Liver (tissue), 10 donors: ENCODE measurements at places on chromosomes 2 and 18.

DNA sequence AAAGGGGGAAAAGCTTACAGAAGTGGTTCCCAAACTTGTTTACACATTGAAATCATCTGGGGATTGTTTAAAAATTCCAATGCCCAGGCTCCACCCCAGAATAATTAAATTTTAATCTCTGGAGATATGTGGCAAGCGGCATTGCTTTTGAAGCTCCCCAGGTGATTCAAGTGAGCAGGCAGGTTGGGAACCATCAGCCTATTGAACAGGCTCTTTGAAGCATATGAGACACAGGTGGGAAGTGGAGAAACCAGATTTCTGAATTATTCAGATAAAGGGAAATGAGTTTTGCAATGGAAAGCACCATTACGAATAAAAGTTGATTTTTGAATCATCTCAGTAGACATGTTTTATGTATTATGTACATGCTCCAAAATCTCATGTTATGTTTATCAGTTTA, 57.6 kb upstream of the NOSTRIN start:
- no peaks in the 10 kb centered on the region for H3K36me3 ChIP-seq
- no peaks in the 10 kb centered on the region for H3K27me3 ChIP-seq
- H3K4me1 ChIP-seq = no peaks in the 10 kb centered on the region
- no peak for DNase-seq
- H3K27ac ChIP-seq = no peak overlapping the region

GRCh38 chr18:78362198-78362597, 617.4 kb upstream of the SALL3 start:
- no peaks in the 10 kb centered on the region for H3K27me3 ChIP-seq
- no peaks in the 10 kb centered on the region for H3K4me1 ChIP-seq
- no peak for DNase-seq
- H3K36me3 ChIP-seq = no peaks in the 10 kb centered on the region
- H3K4me3 ChIP-seq = no peak overlapping the region

DNA sequence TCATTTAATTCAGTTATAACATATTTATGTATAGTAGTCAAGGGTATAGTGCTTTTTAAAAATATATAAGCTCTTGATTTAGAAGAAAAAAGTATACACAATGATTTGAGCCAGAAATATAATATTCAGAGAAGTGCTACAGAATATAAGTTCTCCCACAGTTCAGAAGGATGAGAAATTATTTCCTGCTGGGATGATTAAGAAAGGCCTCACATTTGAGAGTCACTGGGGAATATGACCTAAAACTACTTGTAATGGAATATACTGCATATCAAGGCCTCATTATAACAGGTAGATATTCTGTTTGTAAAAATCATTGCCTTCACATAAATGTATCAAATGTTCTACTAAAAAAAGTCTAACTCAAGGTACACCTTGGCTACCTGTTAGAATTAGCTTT, 203.5 kb downstream of the MBD2 start:
- no peaks in the 10 kb centered on the region for H3K4me1 ChIP-seq
- no peak for DNase-seq
- no peaks in the 10 kb centered on the region for H3K36me3 ChIP-seq
- no peak overlapping the region for H3K27ac ChIP-seq

GRCh38 chr2:197514754-197515153, 1.1 kb upstream of the MOB4 start:
- H3K4me3 ChIP-seq = no peak overlapping the region
- H3K36me3 ChIP-seq = no peaks in the 10 kb centered on the region
- DNase-seq = no peak
- H3K4me1 ChIP-seq = peaks cover 8% of the 10 kb centered on the region
- peak overlapping the region; percentile 95 for H3K27ac ChIP-seq

DNA sequence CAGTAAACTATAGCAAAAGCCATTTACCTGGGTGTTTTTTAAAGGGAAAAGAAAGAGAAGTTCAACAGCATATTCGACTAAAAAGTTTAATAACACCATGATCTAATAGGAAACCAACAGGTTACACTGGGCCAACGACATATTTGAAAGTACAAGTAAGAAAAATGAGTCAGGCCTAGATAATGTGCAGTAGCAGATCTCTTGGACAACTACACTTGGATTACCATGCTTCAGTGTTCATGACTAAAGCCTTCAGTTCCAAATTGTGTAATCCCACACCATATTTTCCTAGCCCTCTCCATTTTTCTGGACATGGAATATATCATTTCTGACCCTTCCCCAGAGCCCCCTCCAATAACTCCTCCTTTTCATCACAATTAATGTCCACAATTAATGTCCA, 39.1 kb upstream of the FIGN start:
- H3K27me3 ChIP-seq = no peaks in the 10 kb centered on the region
- no peak overlapping the region for H3K4me3 ChIP-seq
- no peak for DNase-seq
- peaks cover 4% of the 10 kb centered on the region for H3K4me1 ChIP-seq

DNA sequence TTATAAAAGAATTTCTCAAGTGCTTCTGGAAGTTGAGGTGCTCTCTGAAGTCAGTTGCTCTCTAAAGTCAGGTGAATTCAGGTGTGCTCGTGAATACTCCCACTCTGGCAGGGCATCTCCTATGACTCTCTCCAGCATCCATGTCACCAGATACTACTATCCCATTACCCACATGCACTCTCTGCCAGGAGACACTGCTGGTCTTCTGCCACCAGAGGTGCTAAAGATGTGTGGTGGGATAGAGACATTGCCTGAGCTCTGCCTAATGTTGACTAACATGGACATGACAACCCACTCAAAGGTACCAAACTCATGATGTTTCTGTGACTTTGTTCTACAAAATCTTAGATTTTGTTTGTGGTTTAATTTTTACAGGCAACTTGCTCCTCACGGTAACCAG, 106.4 kb upstream of the HNRNPA3 start:
- H3K4me3 ChIP-seq = no peak overlapping the region
- no peaks in the 10 kb centered on the region for H3K27me3 ChIP-seq
- H3K4me1 ChIP-seq = no peaks in the 10 kb centered on the region
- no peaks in the 10 kb centered on the region for H3K36me3 ChIP-seq
- no peak overlapping the region for H3K27ac ChIP-seq

- H3K27ac ChIP-seq = peak overlapping the region; percentile 92
- no peaks in the 10 kb centered on the region for H3K27me3 ChIP-seq
Measured at GRCh38 chr2:68157002-68157401, 686 bp upstream of the PNO1 start.

DNA sequence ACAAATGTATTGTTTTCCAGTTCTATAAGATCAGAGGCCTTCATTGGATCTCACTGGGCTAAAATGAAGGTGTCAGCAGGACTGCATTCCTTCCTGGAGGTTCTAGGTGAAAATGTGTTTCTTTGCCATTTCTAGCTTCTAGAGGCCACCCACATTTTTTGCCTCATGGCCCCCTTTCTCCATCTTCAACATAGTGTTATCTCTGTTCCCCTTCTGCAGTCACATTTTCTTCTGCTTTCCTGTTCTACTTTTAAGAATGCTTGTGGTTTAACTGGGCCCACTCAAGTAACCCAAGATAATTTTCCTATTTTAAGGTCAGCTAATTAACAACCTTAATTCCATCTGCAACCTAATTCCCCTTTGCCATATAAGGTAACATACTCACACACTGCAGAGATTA, 36.1 kb downstream of the METTL21A start:
- peaks cover 21% of the 10 kb centered on the region for H3K36me3 ChIP-seq
- no peak overlapping the region for H3K27ac ChIP-seq
- H3K27me3 ChIP-seq = no peaks in the 10 kb centered on the region
- DNase-seq = no peak
- H3K4me3 ChIP-seq = no peak overlapping the region
- no peaks in the 10 kb centered on the region for H3K4me1 ChIP-seq

DNA sequence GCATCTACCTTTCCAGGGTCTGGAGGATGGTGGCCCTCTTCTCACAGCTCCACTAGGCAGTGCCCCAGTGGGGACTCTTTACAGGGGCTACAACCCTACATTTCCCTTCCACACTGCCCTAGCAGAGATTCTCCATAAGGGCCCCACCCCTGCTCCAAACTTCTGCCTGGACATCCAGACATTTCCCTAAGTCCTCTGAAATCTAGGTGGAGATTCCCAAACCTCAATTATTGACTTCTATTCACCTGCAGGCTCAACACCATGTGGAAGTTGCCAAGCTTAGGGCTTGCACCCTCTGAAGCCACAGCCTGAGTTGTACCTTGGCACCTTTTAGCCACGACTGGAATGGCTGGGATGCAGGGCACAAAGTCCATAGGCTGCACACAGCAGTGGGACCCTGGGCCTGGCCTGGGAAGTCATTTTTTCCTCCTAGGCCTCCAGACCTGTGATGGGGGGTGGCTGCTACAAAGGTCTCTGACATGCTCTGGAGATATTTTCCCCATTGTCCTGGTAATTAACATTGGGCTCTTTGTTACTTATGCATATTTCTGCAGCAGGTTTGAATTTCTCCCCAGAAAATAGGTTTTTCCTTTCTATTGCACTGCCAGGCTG, 53.7 kb upstream of the ST3GAL5 start:
- no peak for DNase-seq
- peak overlapping the region; percentile 5 for H3K4me3 ChIP-seq
- H3K36me3 ChIP-seq = no peaks in the 10 kb centered on the region
- H3K4me1 ChIP-seq = peaks cover 36% of the 10 kb centered on the region
- no peaks in the 10 kb centered on the region for H3K27me3 ChIP-seq

DNA sequence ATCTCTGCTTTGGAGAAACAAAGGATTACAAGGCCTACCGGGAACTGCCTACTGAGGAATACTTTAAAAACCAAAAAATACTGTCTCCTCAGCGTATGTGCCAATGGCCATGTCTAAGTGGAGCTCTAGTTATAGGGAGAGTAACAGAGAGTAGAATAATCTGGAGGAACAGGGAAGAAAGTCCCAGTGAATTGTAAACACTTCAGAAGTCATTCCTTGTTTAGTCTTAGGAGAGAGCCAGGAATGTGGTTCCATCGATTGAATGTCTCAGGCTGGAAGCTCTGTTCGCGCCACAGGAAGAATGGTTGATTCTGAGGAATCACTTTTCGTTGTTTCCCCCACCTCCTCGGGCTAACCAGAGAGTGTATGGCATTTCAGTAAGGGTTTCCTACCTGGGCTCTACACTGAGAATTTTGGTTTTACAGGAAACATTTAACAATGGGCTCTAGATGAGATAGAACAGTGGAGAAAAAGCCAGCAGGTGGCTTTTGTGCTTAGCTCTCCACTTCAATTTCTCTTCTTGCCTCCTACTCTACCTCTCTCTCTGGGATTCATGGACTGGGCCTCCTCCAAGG, 88.7 kb downstream of the ACVR1 start:
- no peak overlapping the region for H3K27ac ChIP-seq
- no peak overlapping the region for H3K4me3 ChIP-seq
- no peaks in the 10 kb centered on the region for H3K27me3 ChIP-seq
- DNase-seq = no peak

- no peaks in the 10 kb centered on the region for H3K36me3 ChIP-seq
- no peak for DNase-seq
- H3K4me3 ChIP-seq = no peak overlapping the region
- H3K27me3 ChIP-seq = no peaks in the 10 kb centered on the region
- H3K4me1 ChIP-seq = peaks cover under 1% of the 10 kb centered on the region
Measured at GRCh38 chr2:228648541-228648940, 467.1 kb upstream of the SPHKAP start.

- peak overlapping the region; percentile 5 for H3K27ac ChIP-seq
- peaks cover 34% of the 10 kb centered on the region for H3K4me1 ChIP-seq
- no peak for DNase-seq
- no peaks in the 10 kb centered on the region for H3K27me3 ChIP-seq
- peaks cover 9% of the 10 kb centered on the region for H3K36me3 ChIP-seq
- H3K4me3 ChIP-seq = no peak overlapping the region
Measured at GRCh38 chr18:51044928-51045585, 15.0 kb downstream of the SMAD4 start.

DNA sequence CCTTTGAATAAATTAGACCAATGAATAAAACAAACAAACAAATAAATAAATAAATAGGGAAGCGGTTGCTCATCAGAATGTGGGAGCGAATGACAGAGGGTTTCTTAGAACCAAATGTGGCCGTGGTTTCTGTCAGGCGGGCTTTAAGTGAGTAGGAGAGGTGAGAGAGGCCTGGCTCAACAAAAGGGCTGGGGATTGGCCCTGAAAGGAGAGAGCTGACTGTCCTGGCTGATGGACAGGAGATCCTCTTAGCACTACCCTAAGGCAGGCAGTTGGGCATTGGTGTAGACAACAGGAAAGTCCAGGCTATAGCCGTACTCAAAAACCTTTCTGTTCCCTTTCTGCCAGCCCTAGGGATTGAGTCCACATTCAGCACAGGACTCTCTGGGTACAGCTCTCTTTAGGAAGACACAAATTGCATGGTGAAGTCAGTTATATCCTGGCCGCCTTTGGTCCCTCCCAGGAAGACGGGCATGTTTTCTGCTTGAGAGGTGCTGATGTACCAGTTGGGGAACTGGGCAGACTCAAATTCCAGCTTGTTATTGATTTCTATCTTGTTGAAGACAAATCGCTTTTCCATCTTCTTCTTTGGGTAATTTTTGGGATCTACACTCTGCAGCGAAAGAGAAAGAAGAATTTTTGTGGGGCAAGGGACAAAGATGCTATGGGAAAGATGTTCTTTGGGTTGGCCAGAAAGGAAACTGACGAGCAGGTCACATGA, 6.5 kb downstream of the IL1B start:
- no peak overlapping the region for H3K27ac ChIP-seq
- no peak overlapping the region for H3K4me3 ChIP-seq

DNA sequence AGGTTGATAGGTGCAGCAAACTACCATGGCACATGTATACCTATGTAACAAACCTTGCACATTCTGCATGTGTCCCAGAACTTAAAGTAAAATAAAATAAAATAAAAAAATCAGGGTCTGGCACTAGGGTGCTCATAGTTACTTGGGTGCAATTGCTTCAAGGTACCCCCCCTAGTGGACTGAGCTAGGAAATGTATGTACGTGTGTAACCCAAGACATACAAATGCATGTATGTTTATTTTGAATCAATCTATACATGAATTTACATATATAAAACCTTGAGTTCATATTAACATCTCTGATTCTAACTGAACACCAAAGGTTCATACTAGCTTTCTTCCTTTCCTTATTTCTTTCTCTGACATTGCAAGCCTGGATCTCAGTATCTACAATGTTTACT, 51.5 kb downstream of the USP37 start:
- H3K27me3 ChIP-seq = no peaks in the 10 kb centered on the region
- no peaks in the 10 kb centered on the region for H3K4me1 ChIP-seq
- no peak overlapping the region for H3K4me3 ChIP-seq
- no peak for DNase-seq

- no peak overlapping the region for H3K27ac ChIP-seq
- DNase-seq = no peak
- no peaks in the 10 kb centered on the region for H3K27me3 ChIP-seq
- no peak overlapping the region for H3K4me3 ChIP-seq
- H3K4me1 ChIP-seq = no peaks in the 10 kb centered on the region
Measured at GRCh38 chr2:180938451-180938850, 42.0 kb upstream of the UBE2E3 start.

- H3K36me3 ChIP-seq = no peaks in the 10 kb centered on the region
- H3K27me3 ChIP-seq = no peaks in the 10 kb centered on the region
- no peak overlapping the region for H3K27ac ChIP-seq
- H3K4me3 ChIP-seq = no peak overlapping the region
- H3K4me1 ChIP-seq = no peaks in the 10 kb centered on the region
- no peak for DNase-seq
Measured at GRCh38 chr2:238911376-238912227, 63.7 kb downstream of the TWIST2 start.

DNA sequence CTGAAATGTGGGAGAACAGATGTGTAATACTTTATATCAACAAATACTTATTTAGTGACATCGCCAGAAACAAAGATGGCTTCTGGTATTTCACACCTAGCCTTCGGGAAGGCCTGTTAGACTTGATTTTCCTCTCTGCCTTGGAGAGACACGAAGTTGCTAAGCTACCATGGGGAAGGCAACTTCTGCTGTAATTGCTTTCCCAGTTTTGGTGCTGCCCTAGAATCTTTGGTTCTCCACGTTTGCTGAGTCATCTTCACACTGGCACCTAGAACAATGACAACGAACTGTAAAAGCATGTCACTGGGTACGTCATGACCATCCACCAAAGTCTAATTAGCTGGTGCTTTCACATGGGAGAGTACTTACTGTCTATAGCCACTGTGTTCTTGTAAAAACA, 58.7 kb upstream of the ACTR3 start:
- no peak for DNase-seq
- no peaks in the 10 kb centered on the region for H3K36me3 ChIP-seq
- H3K27ac ChIP-seq = no peak overlapping the region
- H3K4me1 ChIP-seq = no peaks in the 10 kb centered on the region
